Natural killer cell treated with Interleukin-12 subunit alpha and Interleukin-12 subunit beta and Interleukin-15 and Interleukin-18, amount 100 ng/mL, for 72 hours (primary cell): ENCODE measurements at places on chromosomes 7 and 10. TPM values are rescaled to one million over a fixed set of nuclear protein-coding genes. Genes with fewer than 3 reads are reported as not detected.

Gene SLC26A5
- not detected for total RNA-seq

Gene GIMAP2
- 26.1 TPM for total RNA-seq

Gene CD36
- total RNA-seq = not detected

Gene HUS1
- 60.4 TPM for total RNA-seq

Gene CYP2C9
- total RNA-seq = not detected

DNA sequence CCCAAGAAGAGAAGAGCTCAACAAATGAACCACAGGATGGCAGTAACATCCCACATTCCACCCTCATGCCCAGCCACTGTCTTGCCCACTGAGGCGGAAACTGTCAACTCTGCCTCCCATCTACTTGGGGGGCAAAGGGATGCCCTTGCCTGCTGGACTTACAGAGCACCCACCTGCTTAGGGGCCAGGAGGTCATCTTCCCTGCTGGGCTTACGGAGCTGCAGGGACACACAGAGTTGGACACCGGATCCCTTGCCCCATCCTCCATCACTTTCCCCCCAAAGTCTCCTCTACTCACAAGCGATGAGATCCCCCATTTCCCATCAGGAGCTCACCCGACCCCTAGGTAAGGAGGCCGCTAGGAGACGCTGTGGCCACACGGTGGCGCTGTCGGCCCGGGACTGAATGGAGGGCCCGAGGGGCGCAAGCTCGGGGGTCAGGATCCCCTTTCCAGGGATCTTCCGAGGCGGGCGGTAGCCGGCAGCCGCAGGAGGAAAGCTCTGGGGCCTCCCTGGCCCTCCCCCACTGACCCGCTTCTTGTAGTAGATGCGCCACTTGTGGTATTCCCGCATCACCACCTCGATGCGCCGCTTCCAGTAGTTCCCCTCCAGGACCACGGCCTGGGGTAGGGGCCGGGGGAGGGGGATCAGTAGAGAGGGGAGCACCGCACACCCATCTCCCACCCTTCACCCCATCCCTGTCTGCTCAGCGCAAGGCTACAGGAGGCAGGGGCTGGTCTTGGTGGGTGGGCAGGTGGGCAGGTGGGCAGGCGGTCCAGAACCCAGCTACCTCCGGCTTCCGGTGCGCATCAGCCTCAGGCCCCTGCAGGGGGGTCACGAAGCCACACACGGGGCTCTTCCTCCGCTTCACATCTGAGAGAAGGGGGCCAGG is 17.3 kb downstream of the MLXIPL start:
- peak; percentile 75 for DNase-seq

- no peak for DNase-seq
Measured at GRCh38 chr7:145729691-145730090, 386.9 kb upstream of the CNTNAP2 start.

DNA sequence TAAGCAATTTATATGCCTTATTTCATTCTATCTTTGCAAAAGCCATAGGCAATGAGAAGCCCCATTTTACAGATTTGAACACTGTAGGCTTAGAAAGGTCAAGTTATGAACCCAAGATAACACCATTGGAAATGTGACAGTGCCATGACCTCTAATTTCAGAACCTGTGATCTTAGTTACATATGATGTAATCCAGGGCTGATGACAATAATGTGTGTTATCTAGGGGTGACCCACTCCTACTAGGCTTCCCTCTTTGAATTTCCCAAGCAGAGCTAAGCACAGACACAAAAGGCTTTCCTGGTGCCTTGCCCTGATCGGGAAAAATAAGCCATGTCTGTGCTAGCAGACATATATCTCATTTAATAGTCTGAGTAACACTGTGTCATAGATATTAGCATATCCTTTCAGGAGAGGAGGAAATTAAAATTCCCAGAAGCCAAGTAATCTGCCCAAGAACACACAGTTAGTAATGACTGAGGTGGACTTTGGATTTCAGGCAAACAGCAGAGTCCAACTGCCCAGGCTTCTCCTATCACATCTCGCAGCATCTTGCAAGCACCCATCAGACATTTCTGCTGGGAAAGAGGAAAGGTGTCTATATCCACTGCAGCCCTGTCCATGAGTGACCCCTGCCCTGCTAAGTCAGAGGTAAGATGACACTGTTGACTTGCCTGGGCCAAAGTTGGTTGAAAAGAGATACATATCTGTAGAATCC is 2.8 kb upstream of the TECTB start:
- DNase-seq = no peak

DNA sequence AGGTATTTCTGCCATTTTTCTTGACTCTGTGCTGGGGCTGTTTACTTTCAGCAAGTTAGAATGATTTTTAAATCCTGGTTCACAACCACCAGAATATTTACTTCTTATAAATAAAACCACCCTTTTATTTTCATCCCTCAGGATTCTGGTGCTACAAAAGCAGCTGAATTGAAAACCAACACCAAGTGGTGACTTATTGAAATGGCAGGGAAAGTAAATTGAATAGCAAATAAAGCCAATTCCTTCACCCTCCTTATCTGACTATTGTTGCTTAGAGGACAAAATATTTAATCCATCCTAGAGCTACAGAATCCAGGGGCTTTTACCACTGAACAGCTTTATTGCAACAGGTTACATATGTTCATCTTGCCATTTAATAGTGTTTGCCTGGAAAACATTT is 828.6 kb upstream of the GHITM start:
- no peak for DNase-seq

GRCh38 chr7:21469894-21470293 is 42.0 kb downstream of the SP4 start:
- no peak for DNase-seq

DNA sequence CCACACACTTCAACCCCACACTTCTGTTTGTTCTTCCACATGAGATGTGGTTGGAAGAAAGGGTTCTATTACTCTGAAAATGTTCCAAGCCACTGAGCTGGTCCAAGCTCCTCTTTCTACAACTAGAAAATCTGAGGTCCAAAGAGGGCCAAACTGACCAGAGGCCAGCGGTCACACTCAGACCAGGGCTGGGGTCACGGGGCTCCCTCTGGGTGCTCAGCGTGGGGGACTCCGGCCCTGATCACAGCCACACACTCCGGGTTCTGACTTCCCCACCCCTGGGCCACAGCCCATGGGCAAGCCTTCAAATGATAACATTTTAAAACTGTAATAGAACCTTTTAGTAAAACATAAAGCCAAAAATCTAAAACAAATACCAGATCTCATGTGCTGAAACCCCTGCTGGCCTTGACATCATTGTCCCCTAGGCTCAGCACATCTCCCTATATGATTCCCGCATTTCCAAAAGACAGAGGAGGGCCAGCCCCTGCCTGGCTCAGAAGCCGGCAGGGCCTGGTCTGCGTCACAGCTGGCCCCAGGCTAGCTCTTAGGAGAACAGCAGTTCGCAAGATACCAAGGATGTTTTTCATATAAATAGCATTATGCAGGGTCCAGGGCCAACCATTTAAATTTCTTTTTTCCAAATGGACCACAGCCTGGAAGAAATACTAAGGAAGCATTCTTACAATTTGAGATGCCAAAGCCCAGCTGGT is 3.3 kb downstream of the CRYGN start:
- no peak for DNase-seq

- DNase-seq = no peak
Measured at GRCh38 chr7:158588085-158588877, 658 bp upstream of the PTPRN2 start.

DNA sequence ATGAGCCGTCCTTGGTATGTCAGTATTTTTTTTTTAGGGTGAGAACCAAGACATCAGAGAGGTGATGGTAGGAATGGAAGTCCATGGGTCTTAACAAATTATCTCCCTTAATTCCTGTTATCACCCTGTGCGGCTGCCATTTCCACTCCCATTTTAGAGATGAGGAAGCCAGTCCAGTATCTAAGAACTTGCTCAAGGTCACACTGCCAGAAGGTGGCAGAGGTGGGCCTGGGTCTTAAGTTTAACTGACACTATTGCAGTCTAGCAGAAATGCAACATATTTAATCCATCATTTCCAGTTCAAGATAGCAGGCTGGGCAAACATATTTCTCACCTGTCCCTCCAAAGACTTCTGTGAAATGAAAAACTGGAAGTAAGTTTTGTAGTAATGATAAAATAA is 108.3 kb downstream of the GLI3 start:
- DNase-seq = no peak

DNA sequence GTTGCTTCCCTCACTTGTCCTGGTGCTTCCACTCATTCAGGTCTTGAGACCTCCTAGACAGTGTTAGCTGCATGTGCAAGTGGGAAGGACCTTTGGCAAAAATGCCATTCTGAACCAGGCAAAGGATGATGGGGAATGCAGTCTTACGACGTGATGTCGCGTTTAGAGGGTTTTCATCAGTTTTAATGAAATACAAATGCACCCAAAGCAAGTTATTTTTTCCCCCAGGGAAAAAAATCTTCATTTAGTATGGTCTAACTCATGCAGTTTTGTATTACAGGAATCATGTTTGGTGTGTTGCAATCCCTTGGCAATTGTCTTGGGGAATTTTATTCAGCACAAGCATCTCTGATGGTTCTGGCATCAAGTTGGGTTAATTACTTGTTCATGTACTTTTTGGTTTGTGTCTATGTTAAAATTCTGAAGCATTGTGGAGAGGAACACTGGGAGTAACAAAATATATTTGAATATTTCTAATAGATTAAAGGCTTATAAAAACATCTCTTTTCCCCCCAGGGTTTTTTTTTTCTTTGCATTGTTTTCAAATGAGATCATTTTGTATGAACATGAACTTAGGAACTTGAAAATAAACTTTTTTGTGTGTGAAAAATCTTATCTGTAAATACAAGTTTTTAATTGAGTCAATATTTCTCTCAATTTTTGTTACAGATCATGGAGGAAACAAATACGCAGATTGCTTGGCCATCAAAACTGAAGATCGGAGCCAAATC is 188.9 kb downstream of the BICC1 start:
- no peak for DNase-seq

GRCh38 chr7:14717816-14718215 is 184.7 kb downstream of the DGKB start:
- DNase-seq = no peak

DNA sequence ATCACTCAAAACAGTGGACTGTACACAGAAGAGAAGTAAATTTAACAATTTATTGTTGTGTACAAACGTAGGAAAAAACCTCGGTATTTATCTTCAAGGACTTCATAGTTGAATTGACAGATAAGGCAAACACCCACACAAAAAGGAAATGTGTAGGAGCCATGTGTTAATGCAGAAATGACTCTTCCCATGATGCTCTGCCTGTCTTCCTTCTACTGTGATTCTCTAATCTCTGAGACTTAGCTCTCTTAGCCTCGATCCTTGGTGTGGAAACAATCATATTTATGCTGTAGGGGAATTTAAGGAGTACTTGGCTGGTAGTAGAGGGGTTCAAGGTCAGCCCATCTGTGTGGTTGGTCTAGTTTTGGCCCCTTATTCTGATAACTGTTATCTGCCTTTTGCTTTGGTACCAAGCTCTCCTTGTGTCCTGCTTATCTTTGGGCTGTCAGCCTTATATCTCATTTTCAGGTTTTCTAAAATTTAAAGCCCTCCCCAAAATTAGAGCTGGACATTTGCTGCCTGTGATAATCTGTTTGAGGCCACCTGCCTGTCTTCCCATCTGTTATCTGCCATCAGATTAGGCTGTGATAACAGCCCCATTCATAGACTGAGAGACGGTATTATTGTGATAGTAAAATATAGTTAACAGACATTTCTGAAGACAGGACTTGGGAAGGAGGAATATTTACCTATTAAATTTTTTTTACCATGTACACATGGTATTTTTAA is 81.7 kb downstream of the GPR85 start:
- DNase-seq = no peak

DNA sequence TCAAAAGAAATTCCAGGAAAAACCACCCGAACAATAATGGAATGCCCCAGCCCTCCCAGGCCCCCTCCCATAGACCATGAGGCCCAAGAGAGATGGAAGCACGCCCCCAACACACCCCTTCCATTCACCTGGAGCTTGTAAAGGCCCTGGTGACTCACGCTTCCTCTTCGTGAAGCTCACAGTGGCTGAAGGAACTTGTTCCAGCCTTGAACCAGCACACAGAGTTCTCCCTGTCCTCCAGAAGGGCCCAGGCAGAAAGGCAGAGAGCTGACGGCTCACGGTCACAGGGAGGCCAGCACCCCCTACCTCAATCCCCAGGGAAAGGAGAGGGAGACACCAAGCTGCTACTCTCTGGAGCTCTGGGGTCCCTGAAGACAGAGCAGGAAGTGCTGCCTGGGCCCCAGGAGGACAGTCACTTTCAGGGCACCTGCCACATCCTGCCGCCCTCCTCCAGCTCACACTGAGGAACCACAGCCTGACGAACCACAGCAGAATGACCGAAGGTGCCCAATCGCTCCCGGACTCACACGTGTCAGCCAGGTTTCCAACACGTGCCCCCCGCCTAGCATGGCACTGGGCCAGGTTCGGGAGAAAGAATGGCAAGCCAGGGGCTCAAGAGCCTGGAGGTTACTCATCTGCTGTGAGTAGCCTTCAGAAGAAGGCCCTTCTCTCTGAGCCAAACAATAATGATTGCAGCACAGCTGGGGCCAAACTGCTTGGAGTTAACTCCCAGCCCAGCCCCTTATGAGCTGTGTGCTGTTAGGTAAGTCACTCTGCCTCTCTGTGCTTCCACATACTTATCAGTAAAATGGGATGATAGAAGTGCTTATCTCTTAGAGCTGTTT is 52.8 kb downstream of the DLG5 start:
- peak; percentile 78 for DNase-seq

DNA sequence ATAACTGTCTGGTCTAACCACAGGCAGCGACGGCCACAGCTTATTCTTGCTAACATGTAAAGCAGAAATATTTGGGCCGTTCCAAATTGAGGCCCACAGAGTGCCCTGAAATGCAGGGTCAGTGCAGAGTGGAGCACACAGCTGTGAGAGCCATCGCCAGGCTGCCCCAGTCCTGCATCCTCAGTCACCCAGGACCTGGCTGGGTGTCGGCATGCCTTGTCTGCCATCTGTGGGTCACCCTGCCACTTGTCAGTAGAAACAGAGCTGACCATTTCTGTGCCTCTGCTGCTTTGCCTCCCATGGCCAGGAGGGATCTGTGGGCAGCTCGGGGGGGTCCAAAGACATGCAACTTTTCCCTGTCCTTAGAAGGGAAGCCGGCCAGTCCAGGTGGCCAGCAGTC is 57.3 kb upstream of the BTBD16 start:
- no peak for DNase-seq

DNA sequence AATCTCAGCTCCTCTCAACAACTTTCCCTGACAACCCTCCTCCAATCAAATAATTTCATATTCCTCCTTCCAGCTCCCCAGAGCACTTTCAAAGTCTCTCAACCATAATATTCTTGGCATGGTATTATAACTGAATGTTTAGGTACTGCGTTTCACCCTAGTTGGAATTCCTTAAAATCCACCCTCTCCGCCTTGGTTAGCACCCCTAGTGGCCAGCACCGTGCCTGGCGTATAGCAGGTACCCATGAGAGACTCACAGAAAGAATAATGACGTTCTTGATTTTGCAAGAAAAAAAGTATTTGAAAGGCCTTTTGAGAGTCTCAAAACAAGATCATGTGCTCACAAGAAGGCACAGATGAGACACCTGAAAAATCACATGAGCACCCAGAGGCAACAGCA is 50.9 kb downstream of the GLI3 start:
- no peak for DNase-seq
